ENCODE measurements at places on chromosomes 13 and 19.

GRCh38 chr13:83272652-83273240 lies 609.5 kb downstream of the SLITRK1 start:
- DNase-seq, result no peak

GRCh38 chr19:2022289-2022688 lies 6.8 kb upstream of the BTBD2 start:
- DNase-seq, result no peak

- no peak for DNase-seq
These were observed 73.4 kb downstream of the COL4A2 start for GRCh38 chr13:110380359-110381028.

DNA sequence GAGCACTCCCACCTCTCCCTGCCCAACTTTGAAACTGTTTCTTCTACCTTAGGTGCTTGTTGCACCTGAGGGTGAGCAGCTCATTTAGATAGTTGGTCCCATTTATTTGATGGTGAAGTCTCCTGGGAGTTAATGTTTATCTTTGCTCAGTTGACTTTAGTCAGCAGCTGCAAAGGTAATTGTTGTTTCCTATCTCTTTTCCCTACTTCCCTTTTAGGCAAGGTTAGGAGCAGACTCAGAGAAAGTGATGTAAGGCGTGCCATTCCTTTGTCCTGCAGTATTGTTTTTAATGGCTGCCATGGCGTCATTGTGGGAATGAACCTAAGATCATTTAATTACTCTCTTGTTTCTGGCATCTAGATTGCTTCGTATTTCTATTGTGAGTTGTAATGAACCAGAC lies 11.6 kb downstream of the AKAP11 start:
- no peak for DNase-seq

DNA sequence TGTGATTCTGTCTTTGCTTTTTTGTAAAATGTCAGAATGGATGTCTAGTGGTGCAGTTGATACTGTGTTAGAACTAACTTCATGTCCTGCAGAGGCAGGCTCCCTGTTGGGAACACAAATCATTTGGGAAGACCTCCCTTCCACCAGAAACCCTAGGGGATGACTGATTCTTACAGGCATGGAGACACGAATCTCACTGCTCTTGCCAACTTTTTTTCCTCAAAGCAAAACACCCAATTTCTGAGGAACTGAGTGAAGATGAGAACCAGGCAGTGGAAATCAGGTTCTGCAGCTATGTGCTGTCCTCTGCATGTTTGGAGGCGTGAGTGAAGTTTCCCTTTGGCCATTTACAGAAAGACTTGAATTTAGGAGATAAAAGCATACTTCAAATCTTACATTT lies 87.5 kb upstream of the CSNK1A1L start:
- DNase-seq, result no peak

DNA sequence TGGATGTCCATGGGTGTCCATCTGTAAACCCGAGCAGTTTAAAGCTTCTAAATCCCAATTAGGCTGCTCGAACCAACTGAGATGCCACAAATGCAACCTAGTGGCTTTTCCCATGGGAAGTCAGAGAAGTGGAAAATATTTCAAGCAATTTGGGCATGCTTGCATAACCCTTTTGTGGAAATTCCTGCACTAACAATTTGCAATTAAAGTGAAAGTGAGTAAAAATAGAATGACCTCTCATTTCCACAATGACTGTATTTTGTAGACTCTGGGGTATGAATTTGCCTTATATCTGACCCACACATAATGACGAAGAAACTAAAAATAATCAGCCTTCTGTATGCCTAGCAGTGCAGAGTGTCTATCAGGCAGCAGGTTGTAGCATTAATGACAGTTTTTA lies 91.8 kb upstream of the TSC22D1 start:
- DNase-seq, result no peak

GRCh38 chr19:3632739-3633558 lies 6.4 kb upstream of the CACTIN start:
- DNase-seq, result no peak

DNA sequence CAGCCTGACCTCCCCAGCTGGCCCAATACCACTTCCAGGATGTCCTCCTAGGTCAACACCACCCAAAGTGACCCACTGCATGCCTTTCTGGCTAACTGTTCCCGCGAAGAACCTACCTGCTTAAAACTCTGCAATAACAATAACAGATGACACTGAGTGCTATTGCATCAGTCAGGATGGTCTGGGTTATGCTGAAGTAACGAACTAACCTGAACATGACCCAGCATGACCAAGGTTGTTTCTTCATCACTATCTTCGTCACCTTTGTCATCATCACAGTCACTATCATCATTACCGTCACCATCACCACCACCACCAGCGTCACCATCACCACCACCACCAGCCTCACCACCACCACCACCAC lies 10.6 kb upstream of the FXYD3 start:
- no peak for DNase-seq

GRCh38 chr19:14400951-14401431 lies 18.1 kb downstream of the DDX39A start:
- DNase-seq, result no peak

DNA sequence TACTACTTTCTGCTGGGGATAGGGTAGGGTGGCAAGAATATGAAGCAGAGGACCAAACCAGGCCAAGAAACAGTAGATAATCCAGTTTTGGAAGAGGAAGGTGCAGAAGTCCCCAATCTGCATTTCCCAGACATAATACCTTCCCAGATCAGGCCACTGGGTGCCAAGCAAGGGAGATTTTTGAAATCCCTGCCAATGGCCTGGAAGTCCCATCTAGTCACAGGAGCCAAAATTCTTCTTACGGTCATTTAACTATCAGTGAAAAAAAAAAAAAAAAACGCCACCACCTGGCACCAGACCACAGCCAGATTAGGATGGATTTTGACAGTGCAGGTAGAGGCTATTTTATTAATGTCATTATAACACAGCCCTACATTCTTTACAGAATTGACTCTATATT lies 57.8 kb downstream of the ZC3H13 start:
- DNase-seq, result no peak

- DNase-seq, result no peak
These were observed 14.1 kb downstream of the BRD4 start for GRCh38 chr19:15318241-15318691.

DNA sequence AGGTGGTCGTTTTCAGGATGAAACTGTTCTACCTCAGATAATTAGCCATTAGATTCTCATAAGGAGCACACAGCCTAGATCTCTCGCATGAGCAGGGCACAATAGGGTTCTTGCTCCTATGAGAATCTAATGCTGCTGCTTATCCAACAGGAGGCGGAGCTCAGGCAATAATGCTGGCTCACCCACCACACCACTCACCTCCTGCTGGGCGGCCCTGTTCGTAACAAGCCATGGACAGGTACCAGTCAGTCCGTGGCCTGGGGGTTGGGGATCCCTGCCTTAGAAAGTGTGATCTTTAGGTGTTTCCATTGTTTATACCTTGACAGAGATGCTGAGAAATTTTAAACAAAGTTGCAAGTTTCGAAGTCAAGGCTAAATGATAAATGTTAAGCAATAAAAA lies 344.6 kb upstream of the HTR2A start:
- DNase-seq, result no peak

DNA sequence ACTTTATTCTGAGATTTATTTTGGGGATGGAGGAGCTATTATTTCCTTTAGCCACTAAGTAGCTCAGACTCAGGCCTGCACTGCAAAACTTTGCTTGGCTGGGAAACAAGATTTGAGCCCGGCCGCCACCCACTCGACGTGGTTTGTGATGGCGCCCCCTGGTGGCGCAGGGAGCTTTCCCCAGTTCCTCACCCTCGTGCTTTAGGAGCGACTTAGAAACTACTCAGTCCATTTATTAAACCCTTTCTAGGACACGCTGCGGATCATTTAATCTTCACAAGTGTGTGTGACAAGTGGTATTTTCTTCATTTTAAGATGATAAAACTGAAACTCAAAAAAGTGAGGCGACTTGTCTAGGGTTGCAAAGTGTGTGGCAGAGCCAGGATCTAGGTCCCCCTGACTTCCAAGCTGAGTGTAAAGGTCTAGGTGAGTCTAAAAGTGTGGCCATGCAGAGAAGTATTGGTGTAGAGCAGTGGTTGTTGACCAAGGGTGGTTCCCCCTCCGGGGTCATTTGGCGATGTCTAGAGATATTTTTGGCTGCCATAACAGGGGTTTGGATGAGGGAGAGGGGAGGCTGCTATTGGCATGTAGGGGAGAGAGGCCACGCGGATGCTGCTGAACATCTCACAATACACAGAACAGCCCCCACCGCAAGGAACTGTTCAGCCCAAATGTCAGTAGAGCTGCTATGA lies 2.2 kb downstream of the CXCL17 start:
- DNase-seq, result peak; percentile 81

DNA sequence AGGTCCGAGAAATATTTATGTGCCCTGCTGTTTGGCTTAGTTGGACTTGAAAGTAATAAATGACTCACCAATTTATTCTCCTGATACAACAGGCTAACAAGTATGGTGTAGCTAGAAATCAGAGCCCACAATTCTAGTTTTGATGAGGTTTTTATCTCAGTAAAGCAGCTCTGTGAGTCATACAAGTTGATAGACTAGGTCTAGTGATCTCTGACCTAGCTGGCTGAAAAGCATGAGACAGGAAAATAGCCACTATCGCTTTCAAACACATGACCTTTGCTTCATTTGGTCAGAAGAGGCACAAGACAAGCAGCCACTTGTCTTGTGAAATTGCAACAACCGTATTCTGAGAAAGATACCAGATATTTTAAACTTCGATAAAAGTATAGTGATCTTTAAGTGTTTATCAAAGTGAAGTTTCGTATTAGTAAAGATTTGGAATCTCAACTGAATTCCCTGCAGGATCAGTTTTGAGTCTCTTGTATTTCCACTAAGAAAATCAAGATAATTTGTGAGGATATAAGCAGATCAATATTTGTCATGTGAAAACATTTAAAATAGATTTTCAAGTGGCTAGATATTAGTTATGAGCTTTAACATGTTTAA lies 126.7 kb downstream of the MAB21L1 start:
- no peak for DNase-seq

- DNase-seq, result no peak
These were observed 34.1 kb upstream of the WDFY2 start for GRCh38 chr13:51550151-51550550.

GRCh38 chr19:55660404-55660803 lies 5.6 kb downstream of the U2AF2 start:
- DNase-seq, result no peak

DNA sequence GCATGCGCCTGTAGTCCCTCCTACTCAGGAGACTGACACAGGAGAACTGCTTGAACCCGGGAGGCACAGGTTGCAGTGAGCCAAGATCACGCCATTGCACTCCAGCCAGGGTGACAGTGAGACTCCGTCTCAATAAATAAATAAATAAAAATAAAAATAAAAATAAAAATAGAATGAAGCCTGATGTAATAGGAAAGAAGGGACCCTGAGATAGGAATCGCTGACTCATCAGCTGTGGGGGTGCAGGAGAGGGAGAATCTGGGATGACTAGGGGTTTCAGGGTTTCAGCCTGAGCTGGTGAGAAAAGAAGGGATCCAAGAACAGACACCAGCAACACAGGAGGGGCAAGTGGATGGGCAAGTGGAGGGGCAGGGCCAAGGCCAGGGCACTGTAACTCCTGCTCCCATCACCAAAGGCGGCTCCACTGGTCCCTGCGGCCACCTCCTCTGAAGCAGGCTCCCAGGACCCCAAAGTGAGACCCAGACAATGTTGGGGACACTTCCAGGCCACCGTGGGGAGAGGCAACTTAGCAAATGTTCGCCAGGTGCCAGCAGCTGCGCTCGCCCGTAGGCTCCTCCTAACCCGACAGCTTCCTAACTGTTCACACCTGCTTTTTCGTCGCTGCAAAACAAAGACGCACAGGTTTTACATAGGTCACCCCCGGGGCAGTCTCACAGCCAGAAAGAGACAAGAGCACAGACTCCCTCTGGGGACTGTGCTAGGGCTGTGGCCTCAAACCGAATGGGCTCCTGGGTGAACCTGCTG lies 1.2 kb downstream of the HAUS8 start:
- DNase-seq, result no peak

GRCh38 chr19:47190167-47190727 lies 40.8 kb downstream of the BBC3 start:
- no peak for DNase-seq

DNA sequence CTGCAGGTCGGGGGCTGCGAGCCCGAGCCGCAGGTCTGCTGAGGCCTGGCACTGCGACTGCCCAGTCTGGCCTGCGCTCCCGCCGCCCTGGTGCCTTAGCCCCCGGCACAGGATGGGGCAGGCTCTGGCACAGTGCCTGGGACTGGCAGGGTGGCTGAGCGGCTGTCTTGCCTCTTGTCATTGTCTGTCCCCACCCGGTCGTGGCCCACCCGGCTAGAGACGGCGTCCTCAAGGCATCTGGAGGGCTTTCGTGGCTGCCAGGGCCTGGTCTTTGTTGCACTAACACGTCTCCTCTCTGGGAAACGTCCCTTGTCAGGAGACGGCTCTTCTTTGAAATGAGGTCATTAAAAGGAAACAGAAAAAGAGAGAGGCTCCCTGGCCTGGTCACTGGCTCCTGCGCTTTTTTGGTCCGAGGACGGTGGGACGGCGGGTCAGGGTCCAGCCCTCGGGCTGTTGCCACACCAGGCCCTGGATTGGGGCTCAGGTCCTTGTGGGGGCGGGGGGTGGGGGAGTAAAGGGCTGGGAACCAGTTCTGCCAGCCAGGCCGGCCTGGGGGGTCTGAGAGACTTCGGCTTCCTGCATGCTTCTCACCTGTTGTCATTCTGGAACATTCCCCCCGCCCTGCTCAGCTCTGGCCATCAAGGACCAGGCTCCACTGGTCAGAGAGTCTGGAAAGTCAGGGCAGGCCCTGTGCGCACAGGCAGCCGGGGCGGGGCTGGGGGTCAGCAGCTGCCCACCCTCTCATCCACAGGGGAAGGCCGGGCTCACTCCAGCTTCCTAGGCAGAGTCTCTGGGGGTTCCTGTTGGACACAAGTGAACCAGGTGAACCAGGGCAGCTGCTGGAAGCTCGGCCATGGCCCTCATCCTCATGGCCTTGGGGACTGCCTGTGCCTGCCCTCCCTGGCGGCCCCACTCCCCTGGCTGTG lies 6.2 kb upstream of the ZNF554 start:
- DNase-seq, result no peak

DNA sequence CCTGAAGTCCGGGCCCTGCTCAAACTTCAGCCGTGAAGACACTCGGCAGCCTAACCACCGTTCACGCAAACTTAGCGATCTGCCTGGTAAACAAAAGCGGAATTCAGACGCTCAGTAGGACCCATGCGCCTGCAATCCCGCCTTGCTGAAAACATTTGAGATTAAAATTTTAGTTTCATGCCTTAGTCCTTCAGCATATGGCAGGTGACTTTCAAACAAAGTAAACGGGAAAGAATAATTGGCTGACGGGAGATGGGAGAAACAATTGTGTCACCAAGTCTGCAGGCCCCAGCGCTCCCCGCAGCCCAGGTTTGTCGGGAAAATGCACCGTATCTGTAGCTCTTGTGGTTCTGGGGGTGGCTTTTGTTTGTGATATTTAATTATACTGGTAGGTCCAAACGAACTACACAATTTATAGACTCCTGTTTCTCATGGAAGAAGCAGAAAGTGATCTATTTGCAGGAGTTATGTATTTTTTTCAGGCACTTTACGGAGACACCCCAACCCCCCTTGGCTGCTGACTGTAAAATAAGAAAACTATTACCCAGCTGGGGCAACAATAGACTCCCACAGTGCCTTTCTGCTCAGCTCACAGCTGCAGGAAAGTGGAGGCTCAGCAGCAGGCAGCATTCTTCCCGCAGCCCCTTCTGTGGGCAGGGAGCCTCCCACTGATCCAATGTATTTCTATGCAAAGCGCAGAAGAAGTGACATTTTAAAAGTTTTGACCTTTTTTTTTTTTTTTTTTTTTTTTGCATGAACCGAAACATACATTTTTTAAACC lies 94.8 kb downstream of the SOX1 start:
- DNase-seq, result no peak

GRCh38 chr19:57421037-57421436 lies 10.1 kb downstream of the ZNF17 start:
- DNase-seq, result no peak

All from stimulated activated CD8-positive, alpha-beta memory T cell treated with anti-CD3 and anti-CD28 coated beads, Interleukin-15, amount 100 ng/mL, for 24 hours (primary cell).